ENCODE measurements at places on chromosomes 2 and 18. TPM values are rescaled to one million over a fixed set of nuclear protein-coding genes. Genes with fewer than 3 reads are reported as not detected.
A peak's percentile ranks its signal among the peaks of the same experiment; 100 is the strongest.

- no peak for DNase-seq
Measured at GRCh38 chr2:174436351-174436750, 40.8 kb downstream of the SCRN3 start.

GRCh38 chr2:239318151-239318611 is 82.6 kb downstream of the HDAC4 start:
- peak; percentile 24 for DNase-seq

DNA sequence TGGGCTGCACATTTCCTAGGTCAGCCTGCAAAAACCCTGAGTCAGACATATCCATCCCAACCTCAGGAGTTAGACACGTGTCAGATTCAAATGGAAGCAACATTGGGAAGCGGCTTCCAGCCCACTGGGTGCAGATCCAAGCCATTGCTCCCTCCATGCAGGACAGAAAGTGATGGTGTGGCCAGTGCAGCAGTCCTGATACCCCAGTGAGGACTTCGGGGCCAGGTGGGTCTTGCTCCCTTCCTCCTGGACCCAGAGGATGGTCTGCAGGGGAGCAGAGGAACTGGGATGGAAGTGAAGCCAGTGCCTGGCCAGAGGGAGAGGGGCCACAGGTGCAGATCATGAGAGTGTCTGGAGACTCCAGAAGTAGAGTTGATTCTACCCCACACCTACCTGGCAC is 252.0 kb downstream of the FAM210A start:
- no peak for DNase-seq

DNA sequence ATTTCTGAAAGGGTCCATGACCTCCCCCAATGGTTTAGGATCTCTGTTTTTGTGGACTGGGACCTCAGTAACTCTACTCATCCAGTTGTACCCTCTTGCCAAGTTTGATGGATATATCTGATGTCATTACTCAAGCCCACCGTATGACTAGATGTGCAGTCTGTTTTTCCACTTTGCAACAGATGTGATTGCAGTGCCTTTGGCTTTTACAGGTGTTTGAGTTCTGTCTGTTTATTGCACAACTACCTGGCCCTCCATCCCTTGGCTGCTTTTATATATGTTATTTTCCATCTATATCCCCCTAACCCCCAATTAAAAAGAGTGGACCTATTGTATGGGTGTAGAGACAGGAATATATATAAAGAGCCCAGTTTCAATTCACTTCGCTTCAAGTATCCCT is 10.8 kb downstream of the NCOA1 start:
- DNase-seq, result no peak

DNA sequence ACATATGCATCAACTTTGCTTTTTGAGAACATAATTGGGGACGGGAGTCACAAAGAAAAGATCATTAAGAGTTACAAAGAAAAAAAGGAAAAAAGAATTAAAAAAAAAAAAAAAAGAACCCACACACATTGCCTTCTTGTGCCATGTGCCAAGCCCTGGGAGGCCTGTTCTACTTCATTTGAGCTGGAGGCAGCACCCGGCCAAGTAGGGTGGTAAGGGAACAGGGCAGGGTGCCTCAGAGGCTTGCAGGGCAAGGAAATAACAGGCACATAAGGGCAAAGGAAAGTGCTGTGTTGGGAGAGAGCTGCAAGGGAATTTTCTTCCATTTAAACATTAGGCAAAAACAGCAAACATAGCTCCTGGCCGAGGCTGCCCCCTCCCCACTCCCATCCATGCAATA is 418.0 kb downstream of the TMEM182 start:
- no peak for DNase-seq

DNA sequence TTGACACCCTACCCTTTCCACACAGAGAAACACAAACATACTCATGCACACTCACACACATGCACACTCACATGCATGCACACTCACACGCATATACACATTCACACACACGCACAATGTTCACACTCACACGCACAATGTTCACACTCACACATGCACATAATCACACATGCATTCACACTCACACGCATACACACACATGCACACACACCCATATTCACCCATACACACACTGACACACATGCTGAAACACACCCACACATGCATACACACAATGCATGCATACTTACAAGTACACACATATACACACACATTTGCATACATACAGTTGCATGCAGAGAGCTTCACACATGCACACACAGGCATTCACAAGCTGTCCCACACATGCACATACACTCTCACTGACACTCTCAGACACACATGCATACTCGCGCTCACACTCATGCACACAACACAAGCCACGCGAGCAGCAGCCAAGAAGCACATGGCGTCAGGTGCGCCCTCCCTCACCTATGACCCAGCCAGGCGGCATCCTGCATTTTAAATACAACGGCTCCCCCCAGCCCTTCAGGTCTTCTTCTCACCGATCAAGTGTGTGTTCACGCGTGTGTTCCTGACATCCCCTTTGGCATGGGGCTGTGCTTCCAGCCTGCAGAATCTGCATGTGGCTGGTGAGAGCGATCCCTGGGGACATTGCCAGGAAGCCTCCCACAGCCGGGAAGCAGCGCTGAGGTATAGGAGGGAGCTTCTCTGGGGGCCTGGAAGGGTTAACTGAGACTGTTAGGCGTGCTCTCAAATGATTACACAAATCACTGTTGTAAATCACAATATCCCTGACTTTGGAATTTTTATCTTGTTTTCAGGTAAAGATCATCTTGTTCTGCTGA is 195.1 kb downstream of the RTP5 start:
- DNase-seq, result no peak

DNA sequence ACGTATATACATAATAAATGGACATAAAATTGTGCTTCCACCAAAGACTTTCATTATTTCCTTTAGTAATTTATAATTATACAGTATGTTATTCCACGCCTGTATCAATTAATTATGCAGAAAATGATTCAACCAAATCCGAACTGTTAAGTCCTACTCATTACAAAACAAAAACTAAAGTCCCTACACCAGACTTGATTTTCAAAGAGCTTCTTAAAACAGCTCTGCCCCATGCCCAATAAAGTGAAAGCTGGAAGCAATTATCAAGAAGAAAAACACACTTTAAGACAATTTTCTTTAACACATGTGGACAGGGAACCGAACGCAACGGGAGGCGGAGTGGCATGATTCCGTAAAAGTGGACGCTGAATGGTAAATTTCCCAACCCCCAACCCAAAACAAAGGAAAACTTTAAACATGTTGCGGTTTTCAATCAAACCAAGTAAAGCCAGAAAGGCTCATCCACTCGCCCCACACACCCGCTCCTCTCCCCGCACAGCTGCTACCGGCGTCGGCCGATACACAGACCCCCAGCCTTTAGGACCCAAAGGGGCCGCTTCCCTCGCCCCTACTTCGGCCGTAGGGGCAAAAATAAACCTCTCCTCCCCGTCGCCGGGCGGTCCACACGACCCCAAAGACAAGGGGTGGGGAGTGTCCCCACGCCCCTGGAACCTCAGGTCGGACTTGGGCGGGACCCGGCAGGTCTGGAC is 705 bp downstream of the YES1 start:
- DNase-seq, result no peak

- DNase-seq, result no peak
Measured at GRCh38 chr18:8717011-8717770, 11.8 kb downstream of the MTCL1 start.

DNA sequence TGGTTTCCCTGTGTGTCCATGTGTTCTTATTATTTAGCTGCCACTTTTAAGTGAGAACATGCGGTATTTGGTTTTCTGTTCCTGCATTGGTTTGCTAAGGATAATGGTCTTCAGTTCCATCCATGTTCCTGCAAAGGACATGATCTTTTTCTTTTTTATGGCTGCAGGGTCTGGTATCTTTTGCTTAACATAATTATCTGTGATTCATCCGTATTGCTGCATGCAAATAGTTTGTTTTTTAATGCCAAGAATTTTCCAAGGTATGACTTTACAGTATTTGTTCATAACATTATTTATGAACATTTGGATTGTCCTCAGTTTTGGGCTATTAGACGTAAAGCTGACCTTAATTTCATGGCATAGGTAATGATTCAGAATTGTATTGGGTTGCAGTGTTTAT is 17.8 kb downstream of the GIGYF2 start:
- no peak for DNase-seq

- DNase-seq, result peak; percentile 62
Measured at GRCh38 chr2:1563943-1564891, 151.0 kb downstream of the TPO start.

DNA sequence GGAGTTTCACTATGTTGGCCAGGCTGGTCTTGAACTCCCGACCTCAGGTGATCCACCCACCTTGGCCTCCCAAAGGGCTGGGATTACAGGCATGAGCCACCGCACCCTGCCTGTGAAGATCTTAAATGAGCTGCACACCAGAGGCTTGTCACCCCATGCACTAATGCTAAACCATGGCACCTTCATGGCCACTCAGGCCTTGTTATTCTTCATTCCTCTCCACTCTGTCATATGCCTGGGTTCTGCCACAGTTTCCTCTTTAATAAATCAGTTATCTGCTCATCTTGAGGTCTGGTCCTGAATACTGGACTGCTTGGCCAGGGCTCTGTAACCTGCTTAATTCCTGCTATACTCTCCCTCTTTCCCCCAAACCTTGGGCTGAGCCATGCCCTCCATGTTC is 303.9 kb upstream of the FBXO11 start:
- DNase-seq, result no peak

DNA sequence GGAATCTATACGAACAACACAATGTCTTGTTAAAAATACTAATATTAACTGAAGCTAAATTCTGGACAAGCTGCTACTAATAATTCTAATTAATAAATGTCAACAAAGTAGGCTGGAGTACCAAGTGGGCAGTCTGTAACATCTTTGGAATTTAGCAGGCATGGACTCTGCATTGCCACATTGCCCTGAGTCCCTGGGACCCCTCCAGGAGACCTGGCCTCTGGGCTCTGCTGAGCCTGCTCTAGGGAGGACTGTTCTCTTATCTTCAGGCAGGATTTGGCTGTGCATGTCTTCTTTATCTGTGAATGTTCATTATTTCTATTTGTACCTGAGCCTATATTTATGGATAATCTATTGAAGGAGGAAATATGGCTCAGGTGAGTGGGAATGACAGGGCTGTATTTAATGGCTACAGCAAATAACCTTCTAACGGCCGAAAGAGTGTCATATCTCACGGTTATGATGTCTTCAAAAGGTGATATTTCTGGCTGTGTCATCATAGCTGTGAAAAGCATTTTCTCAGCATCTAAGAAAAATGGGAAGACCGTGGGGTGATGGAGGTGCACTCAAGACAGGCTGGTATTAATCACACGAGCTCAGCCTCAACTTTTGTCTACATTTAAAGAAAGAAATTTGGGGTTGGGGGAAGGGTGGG is 28.6 kb upstream of the SETBP1 start:
- DNase-seq, result no peak

- no peak for DNase-seq
Measured at GRCh38 chr18:598124-598589, 1.4 kb downstream of the CLUL1 start.

DNA sequence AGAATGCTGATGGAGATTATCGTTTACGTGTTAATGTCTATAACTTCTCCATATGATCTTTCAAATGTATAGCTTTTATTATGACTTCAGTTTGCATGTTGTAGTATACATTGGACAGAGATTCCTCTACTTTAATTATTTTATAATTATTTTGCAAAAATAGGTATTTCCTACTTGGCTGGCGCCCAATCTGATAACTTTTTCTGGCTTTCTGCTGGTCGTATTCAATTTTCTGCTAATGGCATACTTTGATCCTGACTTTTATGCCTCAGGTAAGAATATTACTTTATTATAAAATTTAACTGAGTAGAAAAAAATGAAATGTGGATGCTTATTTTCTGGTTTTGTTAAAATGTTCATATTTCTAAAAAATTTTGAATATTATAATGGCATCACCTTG is 18.1 kb upstream of the ADGRF3 start:
- no peak for DNase-seq

- DNase-seq, result no peak
Measured at GRCh38 chr2:144489315-144489916, 30.5 kb downstream of the ZEB2 start.

DNA sequence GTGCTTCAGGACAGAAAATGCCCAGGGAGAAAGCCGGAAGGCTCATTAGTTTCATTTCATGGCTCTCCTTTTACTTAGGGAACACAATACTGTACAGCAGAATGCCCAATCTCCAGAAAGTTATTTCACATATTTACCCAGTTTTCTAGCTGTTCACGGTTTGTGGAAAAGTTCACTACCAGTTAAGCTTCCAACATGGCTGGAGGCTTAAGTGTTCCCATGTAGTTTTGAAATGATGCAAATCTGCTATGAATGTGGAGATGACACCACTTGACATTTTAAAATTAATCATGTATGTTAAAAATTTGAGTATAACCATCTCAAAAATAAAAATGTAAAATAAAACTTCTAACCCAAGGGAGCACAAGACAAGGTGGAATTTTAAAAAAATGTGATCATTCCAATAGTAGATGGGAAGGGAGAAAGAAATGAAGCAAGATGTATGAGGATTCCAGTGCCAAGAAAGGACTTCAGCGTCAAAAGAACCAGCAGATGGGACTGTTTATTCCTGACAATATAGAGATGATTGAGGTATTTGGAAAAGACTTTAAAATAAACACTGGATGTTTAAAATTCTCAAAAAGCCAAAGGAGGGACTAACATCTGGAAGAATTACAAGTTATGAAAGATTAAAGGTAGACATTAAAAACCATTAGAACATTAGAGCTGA is 60.9 kb upstream of the OSR1 start:
- DNase-seq, result no peak

SPP2 gene
- not detected for total RNA-seq

FASTKD1 gene
- 66.4 TPM for total RNA-seq

SP110 gene
- total RNA-seq, result 11.0 TPM

PRADC1 gene
- total RNA-seq, result 79.6 TPM

POU3F3 gene
- total RNA-seq, result not detected

IKZF2 gene
- 6.3 TPM for total RNA-seq
